ENCODE measurements at places on chromosomes 7 and 10. TPM values are rescaled to one million over a fixed set of nuclear protein-coding genes. Genes with fewer than 3 reads are reported as not detected.

GRCh38 chr7:155252444-155252887 is 45.2 kb upstream of the INSIG1 start:
- DNase-seq, result no peak

DNA sequence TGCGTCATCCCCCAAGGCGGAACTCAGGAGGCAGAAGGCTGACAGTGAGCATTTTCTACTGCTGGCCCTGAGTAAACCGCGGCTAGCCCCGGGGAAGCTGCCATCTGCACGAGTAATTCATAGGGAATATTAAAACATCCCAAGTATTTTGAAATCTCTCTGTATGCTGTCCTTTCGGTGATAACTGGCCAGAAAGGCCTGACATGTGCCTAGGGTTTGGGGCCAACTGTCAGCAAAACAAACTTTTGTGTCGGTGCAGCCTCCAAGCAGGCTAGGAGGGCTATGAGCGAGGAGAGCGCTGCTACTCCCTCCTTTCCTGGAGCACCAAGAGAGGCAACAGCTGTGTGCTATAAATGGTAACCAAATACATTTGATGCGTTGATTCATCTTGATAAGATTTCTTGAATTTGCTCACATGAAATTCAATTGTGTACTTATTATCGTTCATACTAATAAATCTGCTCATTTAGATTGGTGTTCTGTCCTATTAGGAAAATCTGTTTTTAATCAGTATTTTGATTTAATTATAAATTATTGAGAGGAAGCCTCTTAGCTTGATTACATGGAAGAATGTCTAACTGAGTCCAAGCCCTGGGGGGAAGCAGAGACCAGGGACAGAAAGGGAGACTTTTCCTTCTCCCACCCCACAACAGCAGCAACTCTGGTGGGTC is 124.4 kb upstream of the NPS start:
- DNase-seq, result peak; percentile 2

- no peak for DNase-seq
Observed at GRCh38 chr10:109689785-109690184, 233.5 kb downstream of the XPNPEP1 start.

DNA sequence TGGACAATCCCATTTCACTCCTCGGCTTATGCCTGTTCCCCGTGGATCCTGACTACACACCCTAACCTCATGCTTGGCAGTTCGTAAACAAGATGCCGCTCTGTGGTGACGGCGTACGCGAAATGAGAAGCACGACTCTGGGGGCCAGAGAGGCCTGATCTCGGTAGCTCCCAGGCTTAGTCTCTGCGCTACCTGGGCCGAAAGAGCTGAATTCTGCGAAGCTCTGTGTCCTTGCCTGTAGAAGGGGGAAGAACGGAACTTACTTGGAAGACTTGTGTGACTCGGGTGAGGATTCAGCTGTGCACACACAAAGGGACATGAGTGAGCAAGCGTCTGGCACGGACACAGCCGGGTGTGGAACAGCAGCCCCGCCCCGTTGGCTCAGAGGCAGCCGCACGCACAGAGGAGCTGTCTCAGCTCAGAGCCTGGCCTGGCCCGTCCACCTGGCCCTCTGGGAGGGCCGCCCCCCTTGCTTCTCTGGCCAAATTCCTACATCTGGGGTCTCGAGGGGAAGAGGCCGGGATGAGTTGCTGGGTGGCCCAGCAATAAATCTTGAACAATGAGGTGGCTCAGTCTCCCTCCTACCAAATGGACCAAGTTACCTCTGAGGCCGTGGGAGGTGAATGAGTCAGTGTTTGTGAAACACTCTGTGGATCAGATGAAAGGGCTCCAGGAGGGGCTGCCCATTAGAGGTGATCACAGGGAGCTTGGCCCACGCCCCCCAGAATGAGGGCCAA is 83.8 kb downstream of the PDGFA start:
- DNase-seq, result no peak

Gene NKX1-2
- not detected for total RNA-seq

Gene TMEM184A
- total RNA-seq, result 0.10 TPM

DNA sequence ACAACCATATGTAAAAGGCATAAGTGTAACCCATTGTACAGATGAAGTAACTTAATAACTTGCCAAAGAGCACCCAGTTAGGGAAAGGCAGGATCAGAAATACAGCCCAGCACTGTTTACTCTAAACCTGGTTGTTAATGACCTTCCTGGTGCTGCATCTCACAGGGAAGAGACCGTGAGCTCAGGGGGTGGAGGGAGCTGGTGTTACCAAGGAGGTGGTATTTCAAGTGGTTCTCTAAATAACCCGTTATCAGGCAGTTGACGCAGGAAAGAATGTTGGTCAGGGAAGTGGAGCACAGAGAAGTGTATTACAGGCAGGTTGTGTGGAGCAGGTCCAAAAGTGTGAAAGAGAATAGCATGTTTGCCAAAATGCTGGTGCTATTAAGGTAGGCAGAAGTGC is 4.4 kb upstream of the ST7 start:
- DNase-seq, result no peak

Gene AGBL3
- total RNA-seq, result 3.5 TPM

Gene HIP1
- total RNA-seq, result 20.9 TPM

DNA sequence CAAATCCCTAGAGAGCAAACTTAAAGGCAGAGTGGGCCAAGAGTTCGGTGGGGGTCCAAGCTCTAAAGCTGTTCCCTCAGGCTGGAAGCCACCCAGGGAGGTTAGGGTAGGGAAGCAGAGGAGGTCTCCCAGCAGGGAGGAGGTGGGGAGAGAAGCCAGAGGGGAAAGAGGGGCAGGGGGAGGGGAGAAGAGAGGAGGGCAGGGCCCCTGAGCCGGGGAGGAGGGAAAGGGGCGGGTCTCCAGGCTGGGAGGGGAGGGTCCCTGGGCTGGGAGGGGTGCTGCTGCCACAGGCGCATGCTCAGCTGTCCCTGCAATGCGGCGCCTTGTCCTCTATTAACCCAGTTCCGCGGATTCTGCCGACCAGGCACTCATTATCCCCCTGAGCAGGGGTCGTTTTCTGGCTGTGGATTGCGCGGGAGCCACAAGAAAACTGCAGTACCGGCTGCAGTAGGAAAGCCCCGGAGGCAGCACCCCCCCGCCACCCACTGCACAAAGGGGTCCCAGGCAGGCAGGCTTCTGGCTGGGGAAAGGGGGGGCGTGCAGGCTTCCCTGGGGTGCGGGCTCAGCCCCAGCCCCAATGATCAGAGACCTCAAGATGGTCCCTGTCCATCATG is 49.3 kb downstream of the CAMK2B start:
- no peak for DNase-seq

DNA sequence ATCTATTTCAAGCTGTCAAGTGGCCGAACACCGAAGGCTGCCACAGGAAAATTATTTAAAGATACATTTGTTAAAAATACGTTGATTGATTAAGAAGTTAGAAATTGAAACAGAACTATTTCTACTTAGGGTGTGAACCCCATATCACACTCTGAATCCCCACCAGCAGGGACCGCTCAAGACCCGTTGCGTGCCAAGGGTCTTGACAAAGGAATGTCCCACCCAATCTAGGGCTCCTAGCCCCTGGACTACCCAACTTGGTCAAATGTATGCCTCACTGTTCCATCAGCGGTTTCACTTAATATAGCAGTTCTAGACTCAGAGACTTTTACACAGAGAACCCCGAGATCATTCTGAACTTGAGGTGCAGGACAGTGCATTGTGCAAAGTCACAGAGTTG is 11.6 kb upstream of the PFKFB3 start:
- DNase-seq, result no peak

DNA sequence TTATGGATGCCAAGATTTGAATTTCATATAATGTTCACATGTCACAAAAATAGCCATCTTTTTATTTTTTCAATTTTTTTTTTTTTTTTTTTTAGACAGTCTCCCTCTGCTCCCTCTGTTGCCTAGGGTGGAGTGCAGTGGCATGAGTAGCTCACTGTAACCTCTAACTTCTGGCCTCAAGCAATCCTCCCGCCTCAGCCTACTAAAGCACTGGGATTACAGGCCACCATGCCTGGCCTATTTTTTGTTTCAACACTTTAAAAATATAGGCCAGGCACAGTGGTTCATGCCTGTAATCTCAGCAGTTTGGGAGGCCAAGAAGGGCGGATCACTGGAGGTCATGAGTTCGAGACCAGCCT is 246.3 kb downstream of the SKIDA1 start:
- no peak for DNase-seq

GRCh38 chr10:114553436-114553835 is 104.6 kb downstream of the ABLIM1 start:
- no peak for DNase-seq

Gene GIMAP6
- total RNA-seq, result 0.48 TPM

DNA sequence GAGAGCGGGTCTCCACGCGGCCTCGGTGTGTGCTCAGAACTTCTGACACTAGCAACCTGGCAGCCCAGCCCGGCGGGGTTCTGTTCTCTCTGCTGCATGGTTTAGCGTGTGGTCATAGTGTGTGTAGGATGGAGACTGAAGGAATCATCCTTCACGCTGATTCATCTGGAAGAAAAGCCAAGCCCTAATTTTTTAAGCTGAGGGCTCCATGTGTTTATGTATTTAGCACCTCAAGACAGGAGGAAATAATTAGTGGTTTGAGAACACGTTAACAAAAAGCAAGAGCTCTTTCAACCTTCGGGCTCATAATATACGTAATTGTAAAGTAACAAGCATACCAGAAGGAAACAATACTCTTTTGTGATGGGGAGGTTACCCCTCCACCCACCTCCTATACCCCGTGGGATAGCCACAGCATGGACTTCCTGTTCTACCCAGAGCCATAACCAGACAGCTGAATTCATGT is 504.6 kb upstream of the MKI67 start:
- no peak for DNase-seq

GRCh38 chr10:14549496-14549895 is 218.8 kb upstream of the FRMD4A start:
- DNase-seq, result no peak

Gene THSD7A
- total RNA-seq, result under 0.01 TPM

DNA sequence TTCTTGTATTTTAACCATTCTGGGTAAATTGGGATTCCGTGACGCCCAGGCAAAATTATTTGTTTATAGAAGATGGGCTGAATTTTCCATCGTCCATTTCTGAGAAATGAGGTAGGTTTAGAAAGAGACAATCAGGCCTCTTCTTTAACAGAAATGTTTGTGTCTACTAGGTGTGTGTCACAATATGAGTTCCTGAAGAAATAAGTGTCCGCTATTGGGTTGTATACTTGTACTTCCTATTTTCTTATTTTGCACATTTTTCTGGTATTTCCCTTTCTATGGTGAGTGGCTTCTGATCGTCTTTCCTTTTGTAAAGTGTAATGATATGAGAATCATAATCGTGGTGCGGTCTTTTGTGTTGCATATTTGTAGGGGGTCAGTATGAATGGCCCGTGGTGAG is 83.9 kb downstream of the TCF7L2 start:
- DNase-seq, result no peak

DNA sequence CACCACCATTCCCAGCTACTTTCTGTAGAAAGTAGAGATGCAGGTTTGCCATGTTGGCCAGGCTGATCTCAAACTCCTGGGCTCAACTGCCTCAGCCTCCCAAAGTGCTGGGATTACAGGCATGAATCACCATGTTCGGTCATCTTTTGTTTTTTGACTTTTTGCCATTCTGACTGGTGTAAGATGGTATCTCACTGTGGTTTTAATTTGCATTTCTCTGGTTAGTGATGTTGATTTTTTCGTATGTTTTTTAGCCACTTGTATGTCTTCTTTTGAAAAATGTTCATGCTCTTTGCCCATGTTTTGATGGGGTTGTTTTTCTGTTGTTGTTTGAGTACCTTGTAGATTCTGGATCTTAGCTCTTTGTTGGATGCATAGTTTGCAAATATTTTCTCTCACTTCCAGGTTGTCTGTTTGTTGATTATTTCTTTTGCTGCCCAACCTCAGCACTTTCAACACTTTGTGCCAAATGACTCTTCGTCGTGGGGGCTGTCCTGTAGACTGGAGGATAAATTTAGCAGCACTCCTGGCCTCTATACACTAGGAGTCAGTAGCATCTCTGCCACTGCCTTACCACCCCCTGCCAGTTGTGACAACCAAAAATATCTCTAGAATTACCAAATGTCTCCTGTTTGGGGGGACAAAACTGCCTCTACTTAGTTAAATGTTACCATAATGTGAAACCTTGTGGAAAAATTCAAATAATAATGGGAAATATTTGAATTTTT is 6.5 kb upstream of the CPED1 start:
- peak; percentile 79 for DNase-seq

GRCh38 chr10:12617191-12618175 is 268.1 kb downstream of the CAMK1D start:
- DNase-seq, result no peak

GRCh38 chr10:77027576-77027975 is 610.0 kb downstream of the KCNMA1 start:
- DNase-seq, result no peak

GRCh38 chr7:24313777-24314176 is 29.8 kb downstream of the NPY start:
- DNase-seq, result no peak

Gene PPP2R2D
- 24.8 TPM for total RNA-seq

Gene LAMB1
- total RNA-seq, result 157 TPM

DNA sequence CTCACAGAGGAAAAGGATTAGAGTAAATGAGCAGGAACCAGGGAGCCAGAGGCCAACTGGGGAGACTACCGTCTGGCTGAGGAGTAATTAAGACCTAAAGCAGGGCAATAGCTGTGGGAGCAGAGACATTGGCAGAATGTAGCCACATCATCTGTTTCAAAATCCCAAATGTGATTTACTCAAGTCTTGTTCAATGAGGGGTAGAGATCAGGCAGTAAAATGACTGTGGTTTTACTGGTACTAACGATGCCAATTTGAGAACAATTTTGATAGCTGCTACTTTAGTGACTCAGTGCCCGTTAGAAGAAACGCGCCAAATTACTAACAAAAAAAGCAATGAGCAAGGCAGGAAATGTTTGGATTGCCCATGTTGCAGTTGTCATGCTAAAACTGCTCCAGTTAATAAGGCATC is 12.7 kb upstream of the MIOS start:
- DNase-seq, result peak; percentile 57

GRCh38 chr10:23326544-23327307 is 17.9 kb downstream of the C10orf67 start:
- DNase-seq, result no peak

GRCh38 chr10:12444981-12445700 is 95.8 kb downstream of the CAMK1D start:
- DNase-seq, result no peak

GRCh38 chr7:105759670-105760550 is 116.5 kb downstream of the ATXN7L1 start:
- DNase-seq, result peak; percentile 60

Gene PILRA
- not detected for total RNA-seq

- no peak for DNase-seq
Observed at GRCh38 chr10:33861016-33861704, 526.7 kb upstream of the NRP1 start.

Gene DYDC2
- total RNA-seq, result not detected

GRCh38 chr10:14486777-14487487 is 156.2 kb upstream of the FRMD4A start:
- DNase-seq, result peak; percentile 43

DNA sequence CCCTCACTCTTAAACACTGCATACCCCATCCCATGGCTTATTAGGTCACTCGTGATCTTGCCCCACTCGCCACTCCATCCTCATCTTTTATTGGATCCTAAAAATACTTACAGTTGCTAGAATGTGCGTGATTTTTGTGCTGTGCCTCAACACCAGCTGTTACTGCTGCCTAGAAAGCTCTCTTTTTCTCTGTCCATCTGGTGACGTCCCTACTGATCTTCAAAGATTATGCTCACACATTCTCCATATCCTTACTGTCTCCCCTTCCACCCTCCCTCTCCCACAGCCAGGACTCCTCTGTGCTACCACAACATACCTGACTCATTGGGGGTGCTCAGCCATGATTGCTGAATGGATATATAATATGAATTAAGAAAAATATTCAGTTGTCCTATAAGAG is 42.0 kb downstream of the CDK6 start:
- DNase-seq, result peak; percentile 51
